ENCODE measurements at places on chromosomes 4 and X.

- DNase-seq, result no peak
Observed at GRCh38 chr4:184792334-184792733, 33.4 kb downstream of the ACSL1 start.

DNA sequence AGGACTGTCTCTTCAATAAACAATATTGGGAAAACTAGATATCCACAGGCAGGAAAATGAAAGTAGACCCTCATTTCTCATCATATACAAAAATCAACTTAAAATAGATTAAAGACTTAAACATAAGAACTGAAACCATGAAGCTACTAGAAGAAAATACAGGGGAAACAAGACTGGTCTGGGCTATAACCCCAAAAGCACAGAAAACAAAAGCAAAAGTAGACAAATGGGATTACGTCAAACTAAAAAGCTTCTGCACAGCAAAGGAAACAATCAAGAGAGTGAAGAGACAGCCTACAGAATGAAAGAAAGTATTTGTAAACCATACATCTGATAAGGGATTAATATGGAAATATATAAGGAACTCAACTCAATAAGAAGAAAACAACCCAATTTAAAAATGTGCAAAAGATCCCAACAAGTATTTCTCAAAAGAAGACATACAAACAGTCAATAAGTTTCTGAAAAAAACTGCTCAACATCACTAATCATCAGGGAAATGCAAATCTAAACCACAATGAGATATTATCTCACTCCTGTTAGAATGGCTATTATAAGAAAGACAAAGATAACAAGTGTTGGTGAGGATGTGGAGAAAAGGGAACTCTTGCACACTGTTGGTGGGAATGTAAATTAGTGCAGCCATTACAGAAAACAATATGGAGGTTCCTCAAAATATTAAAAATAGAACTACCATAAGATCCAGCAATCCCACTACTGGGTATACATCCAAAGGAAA lies 325.3 kb upstream of the RASGEF1B start:
- DNase-seq, result no peak

DNA sequence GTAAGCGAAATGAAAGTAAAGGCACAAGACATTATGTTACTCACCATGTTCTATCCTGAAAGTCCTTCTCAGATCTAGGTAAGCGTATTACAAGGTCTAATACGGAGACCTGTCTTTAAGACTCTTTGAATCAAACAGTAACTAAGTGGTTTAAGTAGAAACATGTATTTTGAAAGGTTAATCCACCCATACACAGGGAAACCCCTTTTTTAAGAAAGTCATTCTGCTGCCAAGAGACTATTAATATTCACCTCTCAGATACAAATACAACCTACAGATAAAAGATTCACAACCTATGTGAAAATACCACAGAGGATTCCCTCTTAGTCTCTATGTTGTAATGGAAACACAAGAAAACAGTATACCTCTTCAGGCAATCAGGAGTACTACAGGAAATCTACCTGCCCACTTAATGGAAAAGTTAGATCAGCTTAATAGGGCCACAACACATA lies 63.2 kb upstream of the TNIP3 start:
- DNase-seq, result no peak

- no peak for DNase-seq
Observed at GRCh38 chr4:102586644-102587021, 85.5 kb downstream of the NFKB1 start.

DNA sequence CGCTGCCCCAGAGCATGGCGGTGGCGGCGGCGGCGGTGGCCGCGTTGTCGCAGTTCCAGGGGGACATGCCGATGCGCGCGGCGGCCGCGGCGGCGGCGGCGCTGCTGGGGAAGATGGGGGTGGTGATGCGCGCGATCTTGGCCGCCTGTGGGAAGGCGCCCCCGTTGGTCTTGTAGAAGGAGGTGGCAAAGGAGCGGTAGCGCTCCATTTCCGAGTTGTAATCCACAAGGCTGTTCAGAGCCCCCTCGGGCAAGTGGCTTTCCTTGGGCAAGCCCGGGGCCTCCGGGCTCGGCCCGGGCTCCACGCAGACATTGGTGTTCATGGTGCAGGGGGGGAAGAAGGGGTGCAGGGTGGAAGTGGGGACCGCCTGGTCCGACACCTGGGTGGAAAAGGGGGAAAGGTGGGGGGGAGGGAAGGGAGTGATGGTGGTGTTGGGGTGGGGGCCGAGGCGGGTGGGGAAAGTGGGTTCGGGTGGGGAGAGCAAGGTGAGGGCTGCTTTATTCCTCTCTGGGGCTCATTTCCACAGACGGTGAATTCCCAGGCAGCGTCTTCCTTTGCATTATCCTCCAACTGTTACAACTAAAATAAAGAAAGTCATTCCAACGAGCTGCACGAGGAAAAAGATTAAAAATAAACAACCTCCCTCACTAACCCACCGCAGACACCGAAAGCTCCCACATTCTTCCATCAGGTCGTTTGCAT lies 3.1 kb downstream of the CXXC4 start:
- peak; percentile 13 for DNase-seq

GRCh38 chrX:55142206-55142918 lies 53.5 kb downstream of the PAGE2 start:
- no peak for DNase-seq

- DNase-seq, result no peak
Observed at GRCh38 chrX:39452401-39452800, 645.4 kb downstream of the BCOR start.

- no peak for DNase-seq
Observed at GRCh38 chr4:60637976-60638375, 562.1 kb upstream of the ADGRL3 start.

DNA sequence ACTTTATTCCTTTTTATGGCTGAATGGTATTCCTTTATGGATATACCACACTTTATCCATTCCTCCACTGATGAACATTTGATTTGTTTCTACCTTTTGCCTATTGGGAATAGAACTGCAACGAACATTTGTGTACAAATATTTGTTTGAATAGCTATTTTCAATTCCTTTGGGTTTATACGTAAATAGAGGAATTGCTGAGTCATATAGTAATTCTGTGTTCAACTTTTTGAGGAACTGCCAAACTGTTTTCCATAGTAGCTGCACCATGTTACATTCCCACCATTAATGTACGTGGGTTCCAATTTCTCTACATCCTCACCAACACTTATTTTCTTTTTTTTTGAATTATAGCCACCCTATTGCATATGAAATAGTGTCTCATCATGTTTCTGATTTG lies 156.5 kb upstream of the ATP6AP2 start:
- no peak for DNase-seq

DNA sequence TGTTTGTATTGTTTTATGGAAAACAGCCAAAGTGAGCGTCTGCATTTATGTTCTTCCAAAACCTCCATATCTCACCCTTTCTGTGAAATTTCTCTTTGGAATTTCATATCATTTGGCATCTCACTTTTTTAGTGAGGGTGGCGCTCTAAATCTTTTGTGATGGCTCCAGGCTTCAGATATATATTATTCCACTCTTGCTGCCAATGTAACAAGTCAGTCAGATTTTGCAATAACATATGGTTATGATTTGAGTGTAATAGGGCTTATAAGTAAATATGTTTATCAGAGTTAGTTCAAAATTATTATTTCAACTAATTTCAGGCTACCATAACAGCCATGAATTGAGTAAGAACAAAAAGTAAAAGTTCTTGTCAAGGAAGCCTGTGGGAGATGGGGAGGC lies 314.7 kb downstream of the PDGFC start:
- DNase-seq, result no peak

GRCh38 chrX:26470941-26471340 lies 255.0 kb downstream of the MAGEB5 start:
- no peak for DNase-seq

GRCh38 chr4:77586951-77587383 lies 18.7 kb upstream of the CXCL13 start:
- peak; percentile 26 for DNase-seq

GRCh38 chrX:40867352-40867751 lies 132.0 kb upstream of the MED14 start:
- peak; percentile 24 for DNase-seq

DNA sequence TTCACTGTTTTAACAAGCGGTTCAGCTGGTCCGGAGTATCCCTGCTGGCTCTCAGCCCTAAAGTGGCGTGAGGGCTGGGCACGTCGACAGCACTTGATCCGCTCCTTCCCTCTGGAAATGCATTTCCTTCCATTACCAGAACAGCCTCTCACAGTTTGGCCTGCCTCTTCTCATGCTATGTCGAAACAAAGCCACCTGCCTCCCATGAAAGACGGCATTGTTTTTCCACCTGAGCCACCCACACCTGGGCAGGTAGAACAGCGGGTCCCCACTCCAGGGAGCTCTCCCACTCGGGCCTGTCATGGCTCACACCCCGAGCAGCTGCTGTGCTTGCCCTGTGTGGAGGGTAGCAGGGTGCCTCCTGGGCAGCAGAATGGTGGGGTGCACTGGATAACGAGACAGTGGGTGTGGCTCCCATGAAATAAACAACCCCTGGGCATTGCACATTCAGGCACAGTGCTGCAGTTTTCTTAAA lies 86.2 kb downstream of the FHDC1 start:
- no peak for DNase-seq

GRCh38 chr4:15234856-15235126 lies 193.0 kb upstream of the C1QTNF7 start:
- DNase-seq, result peak; percentile 89

DNA sequence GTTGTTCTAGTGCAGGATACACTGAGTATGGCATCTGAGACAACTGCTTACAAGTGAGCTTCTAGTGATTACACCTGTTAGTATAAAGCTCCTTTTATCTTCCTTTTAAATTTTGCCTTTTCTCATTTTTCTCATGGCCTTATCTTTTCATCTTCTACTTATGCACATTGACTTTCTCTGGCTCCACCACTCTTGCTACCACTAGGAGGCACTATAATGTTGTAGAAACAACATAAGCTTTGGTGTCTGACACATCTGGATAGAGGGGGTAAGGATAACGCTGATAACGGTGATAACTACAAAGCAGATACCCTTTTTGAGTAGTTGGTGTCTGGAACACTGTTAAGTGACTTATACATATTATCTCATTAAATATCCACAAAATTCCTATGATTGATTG lies 187.4 kb upstream of the TEX13C start:
- no peak for DNase-seq

- DNase-seq, result no peak
Observed at GRCh38 chrX:145727476-145727875, 90.2 kb upstream of the SLITRK2 start.

DNA sequence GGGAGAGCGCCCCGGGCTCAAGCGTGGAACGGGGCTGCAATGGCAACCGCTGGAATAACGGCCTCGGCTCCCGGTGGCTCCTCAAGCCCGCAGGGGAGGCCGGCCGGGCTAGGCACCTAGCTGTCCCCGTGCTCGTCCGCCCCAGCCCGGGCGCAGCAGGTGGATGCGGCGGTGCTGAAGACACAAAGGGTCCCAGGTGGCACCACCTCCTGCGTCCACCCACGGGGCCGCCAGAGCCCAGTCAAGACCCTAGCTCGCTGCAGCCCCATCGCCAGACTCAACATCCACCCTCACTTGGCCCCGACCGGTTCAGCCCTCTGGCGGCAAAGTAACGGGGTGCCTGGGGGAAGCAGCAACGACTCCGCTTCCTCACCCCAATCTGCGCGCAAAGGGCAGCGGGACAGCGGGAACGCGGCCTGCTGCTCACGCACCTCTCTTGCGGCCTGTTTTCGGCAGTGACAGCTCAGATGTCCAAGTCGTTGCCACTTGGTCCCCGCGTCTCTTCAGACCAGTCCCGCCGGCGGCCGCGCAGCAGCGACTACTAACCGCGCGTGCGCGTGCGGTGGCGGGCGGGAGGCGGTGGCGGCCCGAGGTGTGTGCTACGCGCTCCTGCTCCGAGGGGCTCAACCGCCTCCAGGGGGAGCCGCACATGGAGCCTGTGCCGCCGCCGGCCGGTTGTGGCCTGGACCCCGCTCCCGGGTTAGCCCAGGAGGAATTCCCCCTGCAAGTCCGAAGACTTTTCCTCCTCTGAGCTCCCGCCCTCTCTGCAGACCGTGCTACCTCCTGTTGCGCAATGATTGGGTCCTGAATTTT lies at the start of gene CLGN:
Gene CLGN (minus strand): TSS at position 543 of the 813 bp plus-strand sequence. CDS start 14,570 bp downstream, outside the sequence.
- peak; percentile 63 for DNase-seq

DNA sequence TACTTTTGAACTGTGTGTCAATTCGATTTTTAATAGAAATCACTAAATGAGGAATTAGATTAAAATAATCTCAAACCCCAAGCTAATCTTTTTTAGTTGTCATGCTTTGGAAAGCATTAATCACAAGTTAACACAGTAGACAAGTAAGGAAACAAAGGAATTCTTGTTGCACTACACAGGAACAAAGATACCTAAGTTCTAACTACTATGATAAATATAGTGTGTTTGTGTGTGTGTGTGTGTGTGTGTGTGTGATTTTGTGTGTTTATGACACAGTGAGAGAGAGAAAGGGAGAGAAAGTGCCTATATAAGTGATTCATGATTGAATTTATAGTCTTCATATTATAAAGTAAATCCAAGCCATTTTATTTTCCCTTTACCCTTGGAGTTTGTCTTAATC lies 931.4 kb downstream of the PCDH7 start:
- no peak for DNase-seq

- no peak for DNase-seq
Observed at GRCh38 chr4:176945334-176945733, 152.6 kb upstream of the VEGFC start.

DNA sequence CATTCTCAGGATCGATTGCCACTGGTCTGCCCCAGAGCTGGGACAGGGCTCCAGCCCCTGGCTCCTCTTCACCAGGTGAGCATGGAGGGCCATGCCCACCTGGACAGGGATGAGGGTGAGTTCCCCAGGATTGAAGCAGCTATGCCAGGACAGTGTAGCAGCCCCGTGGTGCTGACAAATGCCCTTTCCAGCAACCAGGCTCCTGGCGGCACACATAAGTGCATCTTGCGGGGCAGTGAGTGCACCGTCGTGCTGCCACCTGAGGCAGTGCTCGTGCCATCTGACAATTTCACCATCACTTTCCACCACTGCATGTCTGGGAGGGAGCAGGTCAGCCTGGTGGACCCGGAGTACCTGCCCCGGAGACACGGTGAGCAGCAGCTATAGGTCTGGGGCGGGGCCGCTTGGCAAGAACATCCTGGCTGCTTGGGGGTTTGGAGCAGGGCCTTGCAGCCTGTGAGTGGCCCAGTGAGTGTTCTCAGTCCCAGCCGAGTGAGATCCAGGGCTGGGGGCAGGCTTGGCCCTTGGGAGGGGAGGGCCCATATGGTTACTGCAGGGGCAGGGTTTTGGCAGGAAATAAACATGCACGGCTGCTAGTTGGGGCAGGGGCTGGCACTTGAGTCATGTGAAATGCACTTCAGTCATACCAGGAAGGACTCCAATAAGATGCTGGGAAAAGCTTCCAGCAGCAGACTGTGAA lies 6.1 kb downstream of the IL9R start:
- no peak for DNase-seq

DNA sequence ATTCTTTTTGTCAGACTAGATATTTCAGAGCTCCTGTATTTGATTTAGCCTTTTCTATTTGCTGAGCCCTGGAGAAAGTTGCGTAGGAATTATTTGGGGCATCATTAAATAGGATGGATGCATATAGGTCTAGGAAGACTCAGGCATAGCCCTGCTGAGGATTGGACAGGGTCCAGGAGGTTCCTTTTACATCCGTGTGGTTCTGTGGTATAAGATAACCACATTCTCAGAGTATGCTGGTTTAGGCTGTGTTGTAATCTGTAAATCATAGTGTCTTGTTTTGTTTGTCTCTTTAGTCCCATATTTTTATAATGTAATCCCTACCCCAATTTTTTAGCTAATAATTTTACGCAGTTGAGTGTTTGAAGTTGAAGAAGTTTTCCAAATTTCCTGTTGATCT lies 513.7 kb downstream of the RPA4 start:
- DNase-seq, result no peak
